ENCODE measurements at places on chromosomes 12 and 14.

DNA sequence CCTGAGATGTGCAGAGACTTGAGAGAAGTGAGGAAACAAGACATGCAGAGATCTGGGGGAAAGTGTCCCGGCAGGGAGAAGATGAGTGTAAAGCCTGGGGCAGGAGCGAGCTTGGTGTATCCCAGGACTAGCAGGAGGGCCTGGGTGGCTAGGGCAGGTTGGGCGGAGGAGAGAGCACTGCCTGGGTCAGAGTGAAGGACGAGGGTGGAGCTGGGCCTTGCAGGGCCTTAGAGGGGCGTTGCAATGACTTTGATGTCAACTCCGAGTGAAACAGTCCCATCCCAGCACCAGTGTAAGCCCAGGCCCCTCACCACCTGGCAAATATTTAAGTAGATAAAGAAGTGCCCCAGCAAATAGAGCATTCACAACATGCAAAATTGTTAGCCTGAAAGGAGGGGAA lies 24.2 kb upstream of the RFLNA start:
- H3K4me1 ChIP-seq = no peaks in the 10 kb centered on the region
- no peaks in the 10 kb centered on the region for H3K27me3 ChIP-seq
- DNase-seq = no peak
- H3K36me3 ChIP-seq = no peaks in the 10 kb centered on the region

DNA sequence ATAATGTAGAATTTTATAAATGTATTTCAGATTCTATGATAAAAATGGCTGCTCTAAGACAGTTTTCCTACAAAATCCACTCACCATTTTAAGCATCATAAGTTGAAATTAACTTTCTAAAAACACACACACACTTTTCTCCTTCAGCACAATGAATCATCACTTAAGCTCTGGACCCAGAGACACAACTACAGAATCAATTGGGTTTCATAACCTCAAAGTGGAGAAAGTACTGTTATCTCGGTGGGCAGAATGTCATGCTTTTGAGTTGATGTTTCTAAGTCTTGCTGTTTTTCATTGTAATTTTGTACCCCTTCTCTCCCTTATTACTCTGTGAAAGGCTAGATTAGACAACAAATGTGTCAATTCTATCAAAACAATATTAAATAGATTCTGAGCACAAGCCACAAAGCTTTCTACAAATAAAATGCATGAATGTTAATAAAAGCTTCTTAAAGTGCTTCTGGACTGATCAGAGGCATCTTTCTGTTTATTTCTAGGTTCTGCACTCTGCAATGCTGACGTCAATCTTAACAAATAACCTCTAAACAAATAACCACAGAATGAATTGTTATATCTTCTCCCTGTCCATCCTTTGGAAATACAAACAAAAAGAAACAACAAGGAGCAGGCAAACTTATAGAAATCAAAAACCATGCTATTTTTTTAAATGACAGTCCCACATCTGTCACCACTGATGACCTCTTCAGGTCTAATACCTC lies 8.2 kb downstream of the IPO8 start:
- H3K4me1 ChIP-seq = peaks cover 23% of the 10 kb centered on the region
- no peaks in the 10 kb centered on the region for H3K27me3 ChIP-seq
- DNase-seq = no peak
- H3K4me3 ChIP-seq = no peak overlapping the region
- no peaks in the 10 kb centered on the region for H3K36me3 ChIP-seq
- H3K27ac ChIP-seq = no peak overlapping the region

GRCh38 chr14:68111097-68111852 lies 291.7 kb downstream of the RAD51B start:
- H3K27me3 ChIP-seq = no peaks in the 10 kb centered on the region
- H3K4me1 ChIP-seq = no peaks in the 10 kb centered on the region
- DNase-seq = no peak
- H3K27ac ChIP-seq = no peak overlapping the region
- H3K4me3 ChIP-seq = no peak overlapping the region

DNA sequence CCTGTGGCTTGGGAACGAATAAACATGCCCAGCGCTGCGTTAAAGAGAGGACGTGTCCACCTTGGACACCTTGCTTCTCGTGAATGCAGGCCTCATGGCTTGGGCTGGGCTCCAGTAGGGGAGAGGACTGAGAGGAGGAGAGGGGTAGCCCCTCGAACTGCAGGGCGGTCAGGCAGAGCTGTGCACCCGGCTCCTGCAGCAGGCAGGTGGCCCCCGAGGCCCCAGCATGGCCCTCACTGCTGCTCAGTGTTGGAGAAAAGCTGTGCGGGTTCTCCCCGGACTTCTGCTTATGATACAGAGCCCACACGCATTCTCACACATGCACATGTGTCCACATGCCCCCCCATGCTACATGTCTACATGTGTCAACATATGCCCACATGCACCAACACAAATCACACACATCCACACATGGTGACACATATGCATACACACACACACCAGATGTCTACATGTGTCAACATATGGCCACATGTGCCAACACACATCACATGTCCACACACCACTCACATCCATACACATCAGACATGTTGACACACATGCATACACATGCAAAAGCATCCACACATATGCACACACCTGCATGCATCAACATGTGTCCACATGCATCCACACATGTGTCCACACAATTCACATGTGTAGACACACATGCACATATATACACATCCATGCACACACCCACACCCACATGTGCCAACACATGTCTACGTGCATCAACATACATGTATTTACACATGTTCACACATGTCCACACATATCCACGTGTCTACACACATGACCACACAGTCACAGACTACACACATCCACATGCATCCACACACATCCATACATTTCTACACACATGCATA lies 3.0 kb downstream of the ADGRD1 start:
- H3K4me1 ChIP-seq = no peaks in the 10 kb centered on the region
- peaks cover 3% of the 10 kb centered on the region for H3K27me3 ChIP-seq
- no peak overlapping the region for H3K4me3 ChIP-seq
- no peak overlapping the region for H3K27ac ChIP-seq

DNA sequence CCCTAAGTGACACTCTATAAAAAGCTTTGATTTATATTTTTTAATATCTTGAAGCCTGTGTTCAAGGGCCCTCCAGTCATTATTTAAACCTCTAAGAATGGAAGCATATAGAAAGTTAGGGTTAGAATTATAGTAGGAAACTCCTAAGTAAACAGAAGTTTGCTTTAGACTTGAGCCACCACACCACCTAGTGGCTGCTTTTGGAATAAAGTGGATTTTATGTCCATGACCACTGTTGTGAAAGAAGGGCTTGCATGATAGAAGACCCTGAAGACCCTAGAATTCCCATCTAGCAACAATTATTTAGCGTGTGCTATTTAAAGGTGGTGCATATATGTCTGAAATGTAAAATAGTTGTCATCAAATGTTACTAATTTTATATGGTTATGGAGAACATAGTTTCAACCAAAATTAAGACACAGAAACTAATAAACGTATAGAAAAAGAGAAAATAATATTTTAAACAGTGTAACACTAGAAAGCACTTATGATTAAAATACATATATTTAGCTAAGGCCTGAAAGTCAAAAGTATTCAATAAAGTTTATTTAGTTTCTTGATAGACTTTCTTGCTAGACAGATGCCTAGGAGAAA lies 21.3 kb downstream of the LRRIQ1 start:
- H3K27me3 ChIP-seq = no peaks in the 10 kb centered on the region
- H3K4me1 ChIP-seq = no peaks in the 10 kb centered on the region
- H3K36me3 ChIP-seq = no peaks in the 10 kb centered on the region
- no peak for DNase-seq
- H3K27ac ChIP-seq = no peak overlapping the region
